ENCODE measurements at places on chromosomes 4 and X.

GRCh38 chrX:12497832-12498591 lies 293.2 kb upstream of the PRPS2 start:
- DNase-seq, result peak; percentile 2

DNA sequence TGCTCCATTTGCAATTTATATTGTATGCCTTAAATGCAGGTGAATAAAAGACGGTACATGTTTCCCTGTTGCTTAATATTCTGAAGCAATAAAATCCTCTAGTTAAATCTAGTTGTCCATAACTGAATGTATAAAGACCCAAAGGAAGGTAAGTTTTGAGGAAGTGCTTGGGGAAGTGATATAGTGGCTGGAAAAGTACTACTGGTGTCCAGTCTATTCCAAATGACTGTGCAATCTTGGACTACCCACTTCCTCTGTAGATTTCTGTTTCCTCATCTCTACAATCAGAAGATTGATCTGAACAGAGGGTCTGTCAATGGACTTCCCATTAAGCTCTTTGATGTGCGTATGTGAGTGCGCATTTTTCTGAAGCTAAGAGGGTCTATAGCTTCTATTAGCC lies 17.0 kb downstream of the SNCA start:
- no peak for DNase-seq

- DNase-seq, result no peak
These were observed 51.8 kb downstream of the LRP2BP start for GRCh38 chr4:185343726-185344581.

- no peak for DNase-seq
These were observed 362.2 kb downstream of the PDGFC start for GRCh38 chr4:156609421-156609820.

DNA sequence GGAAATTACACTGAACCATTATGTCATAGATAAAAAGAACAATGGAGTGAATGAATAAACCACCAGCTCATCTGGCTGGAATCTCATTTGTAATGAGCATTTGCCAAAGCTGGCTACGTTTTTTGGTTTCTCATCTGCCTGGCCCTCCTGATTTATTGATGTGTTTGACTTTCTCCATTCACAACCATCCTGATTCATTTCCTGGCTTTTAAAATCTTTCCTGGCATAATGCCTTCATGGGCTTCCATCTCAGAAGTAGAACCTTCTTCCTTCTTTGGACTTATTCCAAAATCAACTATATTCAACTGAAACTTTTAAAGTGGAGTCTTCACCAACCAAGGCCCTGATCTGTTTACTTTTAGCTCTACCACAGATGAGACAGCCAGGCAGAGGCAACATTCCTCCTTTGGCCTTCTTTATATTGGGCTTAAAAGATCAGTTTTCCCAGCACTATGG lies 36.0 kb upstream of the ARSJ start:
- no peak for DNase-seq

DNA sequence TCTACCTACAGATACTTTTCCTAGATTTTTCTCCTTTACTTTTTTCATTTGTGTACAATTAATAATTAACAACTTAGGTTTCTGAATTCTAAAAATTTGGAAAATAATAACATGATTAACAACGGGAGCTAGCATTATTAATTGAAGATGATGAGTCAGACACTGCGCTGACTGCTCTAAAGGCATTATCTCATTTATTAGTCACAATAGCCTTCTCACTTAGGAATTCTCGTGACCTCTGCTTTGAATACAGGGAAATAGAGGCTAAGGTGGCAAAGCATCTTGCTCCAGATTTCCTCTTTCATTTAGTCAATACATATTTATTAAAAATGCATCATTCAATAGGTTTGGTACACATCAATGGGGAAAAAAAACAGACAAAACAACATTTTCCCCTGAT lies 441.3 kb downstream of the PCDH18 start:
- DNase-seq, result no peak

GRCh38 chr4:127975121-127975770 lies 10.0 kb downstream of the ABHD18 start:
- DNase-seq, result no peak

- DNase-seq, result no peak
These were observed 49.4 kb upstream of the ENOX2 start for GRCh38 chrX:130952266-130953043.

GRCh38 chr4:183287309-183287659 lies 32.8 kb downstream of the CLDN22 start:
- no peak for DNase-seq

- no peak for DNase-seq
These were observed 789.3 kb downstream of the IL1RAPL1 start for GRCh38 chrX:29376584-29376983.

DNA sequence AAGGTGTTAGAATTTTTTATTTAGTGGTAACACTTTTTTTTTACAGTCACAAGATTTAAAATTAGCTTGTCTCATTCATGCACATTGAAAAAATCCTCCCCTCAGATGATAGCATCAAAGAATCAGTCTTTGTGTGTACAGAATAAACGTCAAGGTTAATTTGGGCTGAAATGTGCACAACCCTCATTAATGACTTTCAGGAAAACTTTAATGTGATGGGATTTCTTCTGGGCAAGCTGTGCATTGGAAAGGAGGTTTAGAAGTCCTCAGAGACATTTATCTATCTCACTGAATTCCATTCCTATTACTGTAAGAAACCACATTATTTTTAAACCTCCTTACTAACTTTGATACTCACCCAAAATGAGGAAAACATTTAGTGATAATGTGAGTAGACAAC lies 88.2 kb upstream of the TECRL start:
- no peak for DNase-seq

- no peak for DNase-seq
These were observed at the start of gene IL3RA for GRCh38 chrX:1336331-1336943. Gene IL3RA (plus strand): TSS chrX:1336785. CDS start chrX:1341766, 4,981 bp downstream.

- DNase-seq, result no peak
These were observed 130.3 kb upstream of the GALNT7 start for GRCh38 chr4:173038192-173038896.

GRCh38 chrX:96994093-96994492 lies 110.4 kb downstream of the RPA4 start:
- no peak for DNase-seq

DNA sequence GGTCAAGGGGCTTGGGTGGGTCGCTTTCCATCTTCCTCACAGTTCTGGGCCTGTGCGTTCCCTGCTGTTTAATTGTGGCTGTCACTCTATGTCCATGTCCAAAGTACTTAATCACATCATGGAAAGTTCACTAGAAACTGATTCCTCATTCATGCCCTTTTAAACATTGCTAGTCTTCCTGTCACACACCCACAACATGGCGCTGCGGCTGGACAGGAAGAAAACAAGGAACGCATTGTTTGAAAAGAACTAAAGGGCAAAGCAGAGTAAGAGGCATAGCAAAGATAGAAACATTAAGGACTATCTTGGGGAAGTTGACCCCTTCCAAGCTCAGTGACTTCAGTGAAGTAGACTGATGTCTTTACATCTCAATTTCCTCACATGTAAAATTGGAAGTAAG lies 18.4 kb downstream of the PNPLA4 start:
- no peak for DNase-seq

DNA sequence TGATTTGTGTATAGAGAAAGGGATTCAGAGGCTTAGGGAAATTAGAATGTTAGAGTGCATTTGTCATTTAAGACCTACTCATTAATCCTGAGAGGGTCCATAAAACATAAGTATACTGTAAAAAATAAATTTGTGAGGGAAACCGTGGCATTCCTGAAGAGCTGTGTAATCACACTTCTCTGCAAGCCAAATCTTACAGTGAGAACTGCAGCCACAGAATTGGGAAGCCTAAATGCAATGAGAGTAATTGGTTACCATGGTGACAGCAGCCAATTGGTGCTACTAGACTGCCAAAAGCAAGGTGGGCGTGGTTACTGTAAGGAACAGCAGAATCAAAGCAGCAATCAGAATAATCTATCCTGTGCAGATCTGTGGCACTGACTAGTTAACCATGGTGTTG lies 345.2 kb upstream of the GRID2 start:
- DNase-seq, result no peak

DNA sequence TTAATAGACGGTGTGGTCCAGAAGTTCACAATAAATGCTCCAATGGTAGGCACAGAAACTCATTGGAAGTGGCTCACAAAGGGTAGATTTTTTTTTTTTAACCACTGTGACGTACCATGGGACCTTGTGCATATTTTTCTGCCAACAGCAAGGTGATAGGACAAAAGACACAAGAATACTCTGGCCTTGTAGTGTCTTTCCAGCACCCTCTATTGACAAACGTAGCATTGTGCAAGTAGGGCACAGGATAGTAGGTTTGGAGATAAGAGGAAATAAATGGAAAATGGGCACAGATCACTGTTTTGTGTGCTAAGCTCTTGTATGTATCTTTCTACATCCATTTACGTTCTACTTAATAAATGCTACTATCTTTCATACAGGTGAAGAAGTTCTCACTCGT lies 2054.9 kb downstream of the PCDH7 start:
- no peak for DNase-seq

DNA sequence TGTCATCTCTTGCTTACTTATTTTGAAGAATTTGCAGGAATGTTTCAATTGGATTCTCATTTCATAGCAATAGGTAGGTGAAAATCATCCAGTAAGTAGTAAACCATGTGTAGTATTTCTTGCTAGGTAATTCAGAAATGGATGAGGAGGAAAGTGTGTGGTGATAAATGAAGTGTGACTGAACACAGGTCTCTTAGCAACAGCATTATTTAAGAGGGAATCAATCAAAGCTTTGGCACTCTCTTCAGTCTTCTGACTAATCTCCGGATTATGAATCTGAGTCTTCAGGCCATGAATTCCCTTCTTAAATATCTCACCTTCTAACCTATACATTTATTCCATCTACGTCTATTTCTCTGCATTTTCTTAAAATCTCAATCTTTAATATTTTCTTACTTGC lies 55.8 kb upstream of the ARHGAP24 start:
- no peak for DNase-seq

GRCh38 chr4:175351473-175351872 lies 433.3 kb downstream of the ADAM29 start:
- no peak for DNase-seq

GRCh38 chr4:7002336-7002735 lies 40.8 kb upstream of the TADA2B start:
- DNase-seq, result no peak

GRCh38 chrX:13547671-13548070 lies 21.7 kb upstream of the EGFL6 start:
- no peak for DNase-seq

DNA sequence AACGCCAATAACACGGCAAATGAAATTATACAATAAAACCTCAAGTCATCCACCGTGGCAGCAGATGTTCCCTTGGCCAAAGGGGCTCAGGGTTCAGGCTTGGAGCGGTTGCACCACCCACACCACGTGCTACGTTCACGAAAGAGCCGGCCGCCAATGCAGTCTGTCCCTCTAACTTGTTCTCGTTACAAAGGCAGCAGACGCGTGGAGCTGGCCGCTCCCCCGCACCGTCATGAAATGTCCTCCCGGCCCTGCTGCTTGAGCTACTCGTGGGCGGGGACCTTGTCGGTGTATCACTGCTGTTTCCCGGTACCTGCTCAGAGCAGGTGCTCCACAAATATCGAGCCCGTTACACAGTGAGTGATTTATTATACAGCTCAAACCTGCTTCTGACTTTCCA lies 36.4 kb upstream of the MAN2B2 start:
- no peak for DNase-seq

GRCh38 chr4:74263551-74263950 lies 44.7 kb upstream of the EPGN start:
- DNase-seq, result no peak

DNA sequence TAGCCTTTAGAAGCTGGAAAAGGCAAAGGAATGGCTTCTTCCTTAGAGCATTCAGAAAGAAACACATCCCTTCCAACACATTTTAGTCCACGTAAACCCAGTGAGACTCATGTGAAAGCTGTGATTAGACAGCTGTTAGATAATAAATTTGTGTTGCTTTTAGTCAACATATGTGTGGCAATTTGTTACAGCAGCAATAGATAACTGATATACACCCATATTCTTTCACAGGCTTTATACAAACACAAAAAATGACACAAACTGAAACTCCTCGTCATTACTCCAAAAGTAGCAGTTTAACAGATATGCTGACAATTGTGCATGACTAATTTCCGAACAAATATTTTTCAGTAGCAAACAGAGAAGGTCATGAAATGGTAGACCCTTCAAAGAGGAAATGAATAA lies 65.3 kb downstream of the ANTXR2 start:
- DNase-seq, result no peak

- no peak for DNase-seq
These were observed 46.3 kb upstream of the HHIP start for GRCh38 chr4:144599621-144600020.

- DNase-seq, result no peak
These were observed 3.6 kb downstream of the SH3BGRL start for GRCh38 chrX:81205551-81205950.

DNA sequence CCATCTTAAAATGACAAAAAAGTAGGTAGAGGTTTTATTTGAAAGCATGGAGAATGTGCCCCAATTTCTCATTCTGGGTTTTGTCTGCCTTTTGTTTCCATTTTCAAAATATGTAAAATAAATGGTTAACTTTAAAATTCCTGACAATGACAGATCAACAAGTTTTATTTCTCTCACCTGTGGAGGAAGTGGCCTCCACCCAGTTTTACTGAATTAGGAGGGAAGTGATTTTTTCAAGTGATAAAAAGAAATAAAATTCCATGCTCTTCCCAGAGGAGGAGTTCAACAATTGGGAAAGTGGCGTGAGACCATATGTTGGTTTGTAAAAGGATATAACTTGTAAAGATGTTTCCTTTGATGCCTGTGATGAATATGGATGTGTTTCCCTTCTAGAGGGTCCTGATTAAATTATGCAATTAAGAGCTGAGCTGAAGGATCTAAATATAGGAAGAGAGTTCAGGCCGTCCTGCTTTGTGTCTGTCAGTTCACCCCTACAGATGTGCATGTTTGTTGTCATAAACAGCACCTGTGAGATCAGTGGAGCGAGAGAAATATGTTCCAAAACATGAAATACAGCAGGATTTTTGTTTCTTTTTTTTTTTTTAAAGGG lies 19.5 kb downstream of the SMAD1 start:
- no peak for DNase-seq

DNA sequence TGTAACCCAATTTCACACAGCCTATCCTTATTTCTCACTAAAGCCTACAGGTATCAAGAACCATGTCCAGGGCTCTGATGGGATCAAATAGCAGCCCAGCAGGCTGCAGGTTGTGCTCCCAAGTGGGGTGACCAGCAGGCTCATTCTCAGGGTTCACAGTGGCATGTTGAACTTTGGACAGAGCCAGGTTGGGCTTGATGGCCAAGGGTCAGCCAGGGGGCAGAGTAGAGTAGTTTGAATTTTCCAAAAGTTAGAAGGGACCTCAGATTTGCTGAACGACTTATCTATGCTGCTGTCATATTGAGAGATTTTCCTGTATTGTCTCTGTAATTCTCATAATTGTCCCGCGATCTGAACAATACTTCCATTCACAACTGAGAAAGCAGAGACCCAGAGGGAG lies 310.8 kb upstream of the BOD1L1 start:
- DNase-seq, result no peak

GRCh38 chrX:47638816-47639215 lies 9.1 kb upstream of the CFP start:
- no peak for DNase-seq

DNA sequence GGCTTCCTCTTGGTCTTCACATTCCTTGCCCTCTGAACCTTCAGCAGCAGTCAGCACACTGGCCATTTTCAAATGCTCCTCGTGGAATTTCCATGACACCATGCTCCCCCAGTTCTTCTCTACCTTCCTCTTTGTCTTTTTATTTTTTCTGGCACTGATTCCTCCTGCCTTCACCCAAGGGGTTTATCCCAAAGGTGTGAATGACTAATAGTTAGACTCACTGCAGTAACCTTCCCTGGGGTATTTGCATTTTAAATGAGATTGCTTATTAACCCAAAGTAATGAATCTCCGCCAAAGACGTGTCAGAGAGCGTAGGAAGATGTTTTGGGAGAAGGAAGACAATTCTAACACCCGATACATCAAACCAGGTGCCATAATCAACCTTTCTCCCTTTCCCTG lies 36.2 kb downstream of the CD40LG start:
- no peak for DNase-seq
